ENCODE measurements at places on chromosomes 1 and 21.

DNA sequence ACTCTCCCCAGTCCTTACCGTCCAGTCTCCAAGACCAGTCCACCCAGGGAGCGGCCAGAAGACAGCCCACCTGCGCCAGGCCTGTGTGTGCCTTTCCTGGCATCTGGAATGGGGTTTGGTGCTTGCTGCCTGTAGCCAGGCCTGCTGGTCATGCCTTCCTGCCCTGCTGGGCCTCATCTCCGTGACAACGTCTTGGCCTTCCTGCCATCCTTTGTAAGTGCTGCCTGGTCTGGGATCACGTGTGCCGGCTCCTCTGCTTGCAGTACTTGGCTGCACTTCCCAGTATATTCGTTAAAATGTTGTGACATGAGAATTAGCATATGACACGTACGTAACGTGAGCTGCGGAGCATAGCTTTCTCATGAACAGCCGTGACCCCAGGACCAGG, 145.3 kb upstream of the COL6A1 start:
- DNase-seq, result no peak

GRCh38 chr1:216750031-216750627, 26.9 kb upstream of the ESRRG start:
- DNase-seq, result peak; percentile 84

DNA sequence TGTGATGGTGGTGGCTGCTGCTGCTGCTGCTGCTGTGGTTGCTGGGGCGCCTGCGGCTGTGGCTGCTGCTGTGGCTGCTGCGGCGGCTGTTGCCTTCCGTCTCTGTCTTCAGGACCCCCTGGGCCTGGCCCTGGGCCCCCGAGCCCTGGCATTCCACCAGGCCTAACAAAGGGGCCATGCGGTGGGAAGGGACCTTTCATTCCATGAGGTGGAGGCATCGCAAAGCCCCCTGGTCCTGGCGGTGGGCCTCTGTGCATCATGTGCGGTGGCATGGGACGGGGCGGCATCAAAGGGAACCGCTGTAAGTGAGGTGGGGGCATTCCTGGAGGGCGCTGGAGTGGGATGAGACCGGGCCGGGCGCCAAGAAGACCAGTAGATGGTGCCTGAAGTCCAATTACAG, 12.4 kb downstream of the SOD1 start:
- DNase-seq, result no peak

DNA sequence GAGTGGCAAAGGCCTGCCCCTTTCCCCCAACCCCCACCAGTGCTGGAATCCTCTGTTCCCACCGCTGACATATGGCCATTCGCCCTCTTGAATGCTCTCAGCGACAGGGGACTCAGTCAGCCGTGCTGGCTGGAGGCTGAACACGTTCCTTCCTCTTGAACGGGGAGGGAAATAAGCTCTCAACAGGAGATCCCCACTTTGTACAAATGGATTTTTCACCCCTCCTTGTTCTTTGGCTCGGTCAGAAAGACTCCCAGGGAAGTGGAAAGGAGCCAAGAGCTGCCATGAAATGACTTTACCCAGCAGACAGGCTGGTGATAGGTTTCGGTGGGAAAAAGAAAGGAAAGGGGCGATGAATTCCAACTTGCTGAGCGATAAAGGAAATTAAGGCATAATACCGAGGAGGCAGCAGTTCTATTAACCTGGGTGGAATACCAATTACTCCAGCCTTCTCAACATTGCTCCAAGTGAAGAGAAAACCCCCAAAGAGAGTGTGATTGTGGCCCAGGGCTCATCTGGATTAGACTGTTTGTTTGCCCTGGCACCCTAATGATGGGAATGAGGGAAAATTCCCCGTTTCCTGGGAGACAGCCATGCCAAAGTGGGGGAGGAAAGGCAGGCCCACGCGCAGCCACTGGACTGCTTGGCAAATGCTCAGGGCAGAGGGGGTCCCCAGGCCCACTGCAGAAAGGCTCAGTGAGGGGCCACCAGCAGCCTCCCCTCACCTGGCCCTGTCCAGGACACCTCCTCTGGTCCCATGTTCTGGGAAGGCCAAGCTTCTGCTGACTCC, 23.9 kb downstream of the LRP8 start:
- no peak for DNase-seq

DNA sequence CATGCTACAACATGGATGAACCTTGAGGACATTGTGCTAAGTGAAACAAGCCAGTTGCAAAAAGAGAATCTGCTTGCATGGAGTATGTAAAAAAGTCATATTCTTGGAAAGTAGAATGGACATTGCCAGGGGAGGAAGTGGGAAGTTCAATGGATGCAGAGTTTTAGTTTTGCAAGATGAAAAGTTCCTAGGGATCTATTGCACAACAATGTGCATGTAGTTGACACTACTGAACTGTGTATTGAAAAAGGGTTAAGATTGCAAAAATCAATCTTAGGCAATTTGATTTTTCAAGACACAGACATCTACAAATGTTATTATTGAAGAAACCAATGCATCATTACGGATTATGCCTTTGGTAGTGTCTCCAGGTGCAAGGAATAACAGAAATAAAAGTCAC, 50.3 kb upstream of the MAGI3 start:
- no peak for DNase-seq

GRCh38 chr1:109105881-109106280, 8.0 kb upstream of the ELAPOR1 start:
- DNase-seq, result no peak

GRCh38 chr21:34595457-34595856, 19.5 kb downstream of the RCAN1 start:
- no peak for DNase-seq
